ENCODE measurements at places on chromosomes 16 and 17. TPM values are rescaled to one million over a fixed set of nuclear protein-coding genes. Genes with fewer than 3 reads are reported as not detected.

The SPATA33 gene
- total RNA-seq, result 19.7 TPM

The GDPD1 gene
- total RNA-seq, result 9.3 TPM

DNA sequence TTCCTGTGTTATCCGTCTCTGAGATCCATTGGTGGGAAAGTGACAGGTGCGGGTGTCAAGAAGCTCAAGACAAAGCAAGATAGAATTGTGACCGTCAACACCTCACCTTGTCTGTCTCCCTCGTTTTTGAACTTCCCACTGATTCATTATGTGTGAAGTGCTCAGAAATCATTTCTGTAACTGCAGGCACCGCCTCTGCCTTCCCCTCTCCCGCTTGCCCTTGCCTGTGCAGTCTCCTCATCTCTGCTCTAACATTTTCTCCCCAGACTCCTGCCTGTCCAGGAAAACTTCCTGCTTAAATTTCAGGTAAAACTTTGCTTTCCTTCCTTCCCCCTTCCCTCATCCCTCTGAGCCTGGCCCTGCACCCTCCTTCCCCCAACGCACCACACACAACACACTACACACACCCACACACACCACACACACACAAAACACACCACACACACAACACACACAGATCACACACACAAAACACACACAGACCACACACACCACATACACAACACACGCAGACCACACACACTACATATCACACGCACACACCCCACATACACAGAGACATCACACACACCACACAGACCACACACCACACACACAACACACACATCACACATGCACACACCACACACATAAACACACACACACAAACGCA lies 25.7 kb downstream of the CALB2 start:
- DNase-seq, result no peak

The CCL1 gene
- not detected for total RNA-seq

DNA sequence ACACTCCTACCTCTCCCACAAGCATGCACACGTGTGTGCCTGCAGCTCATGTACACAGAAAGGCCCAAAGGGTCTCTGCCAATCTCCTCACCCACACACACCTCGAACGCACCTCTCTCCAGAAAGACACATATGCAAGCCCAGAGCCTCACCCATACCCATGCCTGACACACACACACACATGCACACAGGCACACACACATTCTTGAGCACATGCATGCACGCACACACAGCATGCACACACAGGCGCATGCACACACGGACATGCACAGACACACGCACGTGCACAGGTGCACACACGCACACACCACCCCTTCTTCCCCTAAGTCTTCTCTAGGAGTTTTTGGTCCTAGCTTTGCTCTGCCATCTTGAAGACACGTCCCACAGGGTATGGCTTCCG lies 48.7 kb upstream of the CACNG4 start:
- no peak for DNase-seq

GRCh38 chr17:18038861-18039534 lies at the start of the genes ATPAF2 and GID4:
Gene ATPAF2 (minus strand): TSS chr17:18039168. CDS start chr17:18039013, 155 bp downstream.
Gene GID4 (plus strand): TSS chr17:18039408. CDS start chr17:18039465, 57 bp downstream.
- peak; percentile 96 for DNase-seq

The PCYT2 gene
- 125 TPM for total RNA-seq

The GALR2 gene
- total RNA-seq, result not detected

The KCNJ18 gene
- not detected for total RNA-seq

The MARVELD3 gene
- total RNA-seq, result not detected

The C16orf92 gene
- total RNA-seq, result not detected

GRCh38 chr17:80449930-80450576 lies 26.4 kb downstream of the NPTX1 start:
- no peak for DNase-seq

The PYDC1 gene
- total RNA-seq, result not detected

GRCh38 chr17:34609210-34609609 lies 29.8 kb downstream of the TMEM132E start:
- no peak for DNase-seq

The HCRT gene
- total RNA-seq, result not detected

The KRTAP4-6 gene
- total RNA-seq, result not detected
